ENCODE measurements at places on chromosomes 4 and X.

GRCh38 chr4:109588176-109588575 lies 28.1 kb downstream of the MCUB start:
- H3K4me1 ChIP-seq: peaks cover 47% of the 10 kb centered on the region
- H3K27ac ChIP-seq: peak overlapping the region; percentile 15
- H3K4me3 ChIP-seq: no peak overlapping the region
- no peak for DNase-seq
- H3K36me3 ChIP-seq: peaks cover 1% of the 10 kb centered on the region
- H3K27me3 ChIP-seq: no peaks in the 10 kb centered on the region

DNA sequence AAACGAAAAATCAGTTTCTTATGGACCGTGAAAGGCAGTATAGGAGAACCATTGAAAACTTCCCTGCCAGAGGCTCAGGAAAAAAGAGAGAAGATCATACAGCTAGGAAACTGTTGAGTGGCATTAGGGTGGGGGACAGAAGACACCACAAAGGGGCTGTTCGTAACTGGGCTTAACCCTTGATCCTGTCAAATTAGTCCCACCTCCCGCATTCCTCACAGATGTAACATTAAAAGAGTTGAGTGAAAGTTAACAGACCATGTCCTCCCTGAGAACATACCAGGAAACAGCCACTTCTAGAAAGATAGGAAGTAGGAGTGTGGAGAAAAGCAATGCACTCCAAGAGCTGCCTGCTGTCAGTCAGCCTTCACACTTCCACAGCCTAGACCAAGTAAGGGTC lies 8.7 kb downstream of the SHROOM4 start:
- no peaks in the 10 kb centered on the region for H3K36me3 ChIP-seq
- no peak overlapping the region for H3K4me3 ChIP-seq
- no peaks in the 10 kb centered on the region for H3K4me1 ChIP-seq
- no peak overlapping the region for H3K27ac ChIP-seq
- H3K27me3 ChIP-seq: peaks cover 6% of the 10 kb centered on the region

DNA sequence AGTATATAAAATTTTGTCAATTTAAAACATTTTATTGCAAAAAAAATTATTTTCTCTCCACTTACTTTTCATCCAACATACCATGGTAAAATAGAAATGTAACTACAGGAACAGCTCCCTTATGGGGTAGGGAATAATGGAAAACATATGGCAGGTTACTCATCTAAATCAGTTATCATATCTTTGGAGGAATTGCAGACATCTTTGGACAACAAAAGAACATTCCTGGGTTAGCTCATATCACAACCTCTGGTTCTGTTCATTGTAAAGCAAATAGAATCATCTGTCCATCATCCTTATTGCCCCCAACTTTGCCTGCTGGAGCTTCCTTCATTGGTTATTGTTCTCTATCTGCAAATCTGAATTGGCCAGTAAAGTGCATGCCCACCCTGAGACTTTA lies 387.5 kb upstream of the GRID2 start:
- H3K36me3 ChIP-seq: no peaks in the 10 kb centered on the region
- no peaks in the 10 kb centered on the region for H3K27me3 ChIP-seq
- H3K27ac ChIP-seq: no peak overlapping the region
- no peaks in the 10 kb centered on the region for H3K4me1 ChIP-seq

- no peaks in the 10 kb centered on the region for H3K4me1 ChIP-seq
- H3K4me3 ChIP-seq: no peak overlapping the region
- H3K27me3 ChIP-seq: peaks cover 2% of the 10 kb centered on the region
- H3K36me3 ChIP-seq: no peaks in the 10 kb centered on the region
These were observed 74.3 kb upstream of the ANXA3 start for GRCh38 chr4:78477276-78477675.

DNA sequence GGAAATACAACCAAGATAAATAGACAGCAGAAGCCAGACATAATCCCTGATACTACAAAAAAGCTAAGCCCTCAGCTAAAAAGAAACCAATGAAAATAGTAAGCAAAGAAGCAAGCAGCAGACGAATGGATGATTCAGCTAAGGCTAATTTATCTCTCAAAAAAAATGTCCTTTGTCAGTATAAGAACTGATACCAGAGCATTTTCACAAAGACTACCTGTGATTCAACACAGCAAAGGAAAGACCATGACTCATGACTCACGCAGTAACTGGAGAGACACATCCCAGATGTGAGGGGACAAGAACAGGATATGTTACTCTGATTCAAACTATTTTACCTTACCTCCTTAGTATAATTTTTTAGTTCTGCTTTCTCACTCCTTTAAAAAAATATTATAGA lies 22.7 kb upstream of the TMPRSS11F start:
- no peak overlapping the region for H3K4me3 ChIP-seq
- H3K36me3 ChIP-seq: no peaks in the 10 kb centered on the region
- H3K27me3 ChIP-seq: no peaks in the 10 kb centered on the region
- no peak overlapping the region for H3K27ac ChIP-seq
- DNase-seq: no peak

DNA sequence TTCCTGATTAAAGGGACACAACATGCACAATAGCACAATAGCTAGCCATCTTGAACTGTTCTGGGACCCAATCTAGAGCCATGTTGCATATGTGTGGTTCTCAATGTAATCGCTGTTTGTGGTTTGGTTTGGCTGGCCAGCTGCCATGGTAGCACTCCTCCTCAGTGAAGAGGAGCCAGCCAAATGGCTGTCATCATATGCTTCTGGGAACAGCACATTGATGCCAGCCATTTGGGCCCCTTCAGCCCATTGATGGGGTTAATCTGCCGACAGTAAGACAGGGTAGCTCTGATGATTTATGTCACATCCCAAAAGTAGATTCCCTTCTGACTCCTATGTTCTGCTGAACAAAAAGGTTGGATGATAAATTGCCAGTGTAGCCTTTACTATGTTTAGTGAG lies 48.5 kb downstream of the AWAT2 start:
- DNase-seq: no peak
- H3K4me1 ChIP-seq: no peaks in the 10 kb centered on the region
- no peaks in the 10 kb centered on the region for H3K36me3 ChIP-seq
- no peaks in the 10 kb centered on the region for H3K27me3 ChIP-seq

GRCh38 chr4:39682138-39682537 lies 15.8 kb upstream of the UBE2K start:
- H3K27ac ChIP-seq: peak overlapping the region; percentile 47
- peak overlapping the region; percentile 14 for H3K4me3 ChIP-seq
- no peaks in the 10 kb centered on the region for H3K27me3 ChIP-seq
- no peaks in the 10 kb centered on the region for H3K36me3 ChIP-seq
- H3K4me1 ChIP-seq: peaks cover 20% of the 10 kb centered on the region
- no peak for DNase-seq
